ENCODE measurements at places on chromosomes 11 and 22. TPM values are rescaled to one million over a fixed set of nuclear protein-coding genes. Genes with fewer than 3 reads are reported as not detected.

- no peak overlapping the region for H3K4me3 ChIP-seq
- H3K27ac ChIP-seq: no peak overlapping the region
- no peak for DNase-seq
- H3K27me3 ChIP-seq: peaks cover 9% of the 10 kb centered on the region
- no peaks in the 10 kb centered on the region for H3K4me1 ChIP-seq
Measured at GRCh38 chr11:36002196-36002595, 58.3 kb downstream of the LDLRAD3 start.

- no peak for DNase-seq
- no peak overlapping the region for H3K27ac ChIP-seq
- H3K4me1 ChIP-seq: no peaks in the 10 kb centered on the region
- H3K27me3 ChIP-seq: peaks cover 38% of the 10 kb centered on the region
- H3K4me3 ChIP-seq: no peak overlapping the region
- peaks cover 2% of the 10 kb centered on the region for H3K36me3 ChIP-seq
Measured at GRCh38 chr11:36095716-36096115, 151.9 kb downstream of the LDLRAD3 start.

DNA sequence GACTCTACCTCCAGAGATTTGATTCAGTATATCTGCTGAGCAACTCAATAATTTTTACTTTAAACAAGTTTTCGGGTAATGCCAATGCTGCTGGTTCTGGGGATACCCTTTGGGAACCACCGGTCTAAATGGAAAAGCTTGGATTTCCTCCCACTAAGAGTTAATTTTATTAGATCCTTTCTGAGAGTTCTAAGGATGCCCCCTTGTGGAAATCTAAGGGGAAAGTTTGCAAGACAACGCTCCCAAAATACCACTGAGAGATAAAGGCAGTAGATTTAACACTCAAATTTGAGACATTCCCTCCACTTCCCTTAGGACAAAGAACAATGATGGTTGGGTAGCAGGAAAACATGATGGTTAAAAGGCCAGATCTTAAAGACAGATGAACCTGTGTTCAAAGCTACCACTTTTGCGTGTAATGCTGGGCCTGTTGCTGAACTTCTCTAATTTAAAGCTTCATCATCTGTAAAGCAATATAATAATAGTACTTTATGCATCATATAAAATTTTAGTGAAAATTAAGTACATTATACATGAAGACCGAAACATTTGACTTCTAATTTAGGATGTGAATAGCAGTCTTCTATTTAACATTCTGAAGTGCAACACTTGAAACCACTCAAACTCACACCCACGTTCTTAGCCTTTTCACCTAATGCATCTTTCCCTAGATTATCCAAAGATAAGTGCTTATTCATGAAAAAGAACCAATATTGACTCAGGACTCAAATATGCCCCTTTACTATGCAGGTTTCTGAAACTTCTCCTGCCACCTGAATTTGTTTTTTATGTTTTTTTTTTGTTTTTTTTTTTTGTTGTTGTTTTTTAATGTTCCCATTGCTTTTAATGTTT lies 110.1 kb upstream of the LUZP2 start:
- H3K27me3 ChIP-seq: no peaks in the 10 kb centered on the region
- H3K4me3 ChIP-seq: no peak overlapping the region
- no peaks in the 10 kb centered on the region for H3K36me3 ChIP-seq
- DNase-seq: no peak

DNA sequence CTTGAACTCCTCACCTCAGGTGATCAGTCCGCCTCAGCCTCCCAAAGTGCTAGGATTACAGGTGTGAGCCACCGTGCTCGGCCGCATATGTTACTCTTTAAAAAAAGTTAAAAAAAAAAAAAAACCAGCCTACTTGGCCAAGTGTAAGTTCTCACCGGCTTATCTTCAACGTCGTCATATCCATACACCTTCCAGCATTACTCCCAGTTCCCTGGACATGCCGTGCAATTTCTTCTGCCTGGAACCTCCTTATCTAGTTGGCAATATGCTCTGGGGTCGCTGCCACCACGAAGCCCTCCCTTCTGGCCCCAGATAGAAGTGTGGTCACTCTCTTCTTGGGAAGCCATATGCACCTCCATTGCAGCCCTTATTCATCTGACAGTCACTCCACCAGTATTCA lies 36.3 kb upstream of the CBX7 start:
- no peaks in the 10 kb centered on the region for H3K36me3 ChIP-seq
- no peak overlapping the region for H3K4me3 ChIP-seq
- H3K27me3 ChIP-seq: peaks cover 20% of the 10 kb centered on the region
- H3K27ac ChIP-seq: no peak overlapping the region

- H3K27ac ChIP-seq: peak overlapping the region; percentile 95
- peaks cover 46% of the 10 kb centered on the region for H3K4me1 ChIP-seq
- no peaks in the 10 kb centered on the region for H3K36me3 ChIP-seq
- H3K4me3 ChIP-seq: peak overlapping the region; percentile 25
- DNase-seq: no peak
Measured at GRCh38 chr11:121418625-121419114, 33.4 kb upstream of the SORL1 start.

GRCh38 chr11:45028911-45029682 lies 78.4 kb upstream of the TP53I11 start:
- H3K27ac ChIP-seq: no peak overlapping the region
- no peak for DNase-seq
- H3K4me1 ChIP-seq: peaks cover 16% of the 10 kb centered on the region

DNA sequence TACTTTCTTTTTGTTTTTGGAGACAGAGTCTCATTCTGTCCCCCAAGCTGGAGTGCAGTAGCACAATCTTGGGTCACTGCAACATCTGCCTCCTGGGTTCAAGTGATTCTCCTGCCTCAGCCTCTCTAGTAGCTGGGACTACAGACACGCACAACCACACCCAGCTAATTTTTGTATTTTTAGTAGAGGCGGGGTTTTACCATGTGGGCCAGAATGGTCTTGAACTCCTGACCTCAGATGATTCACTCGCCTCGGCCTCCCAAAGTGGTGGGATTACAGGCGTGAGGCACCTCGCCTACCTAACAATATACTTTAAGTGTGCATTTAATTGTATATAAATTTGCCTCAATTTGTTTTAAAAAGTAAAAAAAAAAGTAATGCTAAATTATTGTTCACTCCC lies 38.4 kb downstream of the GRK3 start:
- H3K4me3 ChIP-seq: no peak overlapping the region
- H3K27me3 ChIP-seq: peaks cover 5% of the 10 kb centered on the region
- no peak overlapping the region for H3K27ac ChIP-seq
- H3K36me3 ChIP-seq: no peaks in the 10 kb centered on the region
- DNase-seq: no peak

GRCh38 chr22:21641417-21641788 lies 699 bp upstream of the SDF2L1 start:
- H3K4me3 ChIP-seq: peak overlapping the region; percentile 19
- DNase-seq: no peak
- no peaks in the 10 kb centered on the region for H3K36me3 ChIP-seq
- H3K27ac ChIP-seq: peak overlapping the region; percentile 94

GRCh38 chr22:44191036-44191454 lies 10.3 kb downstream of the PARVG start:
- no peak for DNase-seq
- H3K27me3 ChIP-seq: no peaks in the 10 kb centered on the region
- peaks cover 7% of the 10 kb centered on the region for H3K36me3 ChIP-seq
- peaks cover 35% of the 10 kb centered on the region for H3K4me1 ChIP-seq

GRCh38 chr11:61817471-61818202 lies 834 bp upstream of the FADS1 start:
- H3K27ac ChIP-seq: no peak overlapping the region
- DNase-seq: no peak
- H3K4me1 ChIP-seq: peaks cover 17% of the 10 kb centered on the region
- peaks cover 4% of the 10 kb centered on the region for H3K27me3 ChIP-seq
- H3K4me3 ChIP-seq: peak overlapping the region; percentile 95

OR51I1 gene
- not detected for total RNA-seq

GRCh38 chr11:82996966-82997606 lies 74.6 kb downstream of the RAB30 start:
- no peak overlapping the region for H3K4me3 ChIP-seq
- peaks cover 16% of the 10 kb centered on the region for H3K4me1 ChIP-seq
- H3K36me3 ChIP-seq: peaks cover 8% of the 10 kb centered on the region
- H3K27ac ChIP-seq: peak overlapping the region; percentile 6
- DNase-seq: no peak

DNA sequence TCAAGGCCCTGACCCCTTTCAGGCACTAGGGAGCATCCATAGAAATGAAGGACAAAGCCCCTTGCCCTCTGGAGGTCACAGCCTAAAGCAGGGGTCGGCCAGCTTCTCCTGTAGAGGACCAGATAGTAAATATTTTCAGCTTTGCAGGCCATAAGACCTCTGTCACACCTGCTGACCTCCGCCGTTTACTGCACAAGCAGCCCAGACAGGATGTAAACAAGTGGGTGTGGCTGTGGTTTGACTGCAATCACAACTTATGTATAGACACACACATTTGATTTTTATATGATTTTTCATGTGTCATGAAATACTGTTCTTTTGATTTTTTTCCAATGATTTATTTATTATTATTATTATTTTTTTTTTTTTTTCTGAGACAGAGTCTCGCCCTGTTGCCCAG lies 34.3 kb downstream of the KIAA1671 start:
- peaks cover 2% of the 10 kb centered on the region for H3K36me3 ChIP-seq
- peaks cover 12% of the 10 kb centered on the region for H3K27me3 ChIP-seq

DNA sequence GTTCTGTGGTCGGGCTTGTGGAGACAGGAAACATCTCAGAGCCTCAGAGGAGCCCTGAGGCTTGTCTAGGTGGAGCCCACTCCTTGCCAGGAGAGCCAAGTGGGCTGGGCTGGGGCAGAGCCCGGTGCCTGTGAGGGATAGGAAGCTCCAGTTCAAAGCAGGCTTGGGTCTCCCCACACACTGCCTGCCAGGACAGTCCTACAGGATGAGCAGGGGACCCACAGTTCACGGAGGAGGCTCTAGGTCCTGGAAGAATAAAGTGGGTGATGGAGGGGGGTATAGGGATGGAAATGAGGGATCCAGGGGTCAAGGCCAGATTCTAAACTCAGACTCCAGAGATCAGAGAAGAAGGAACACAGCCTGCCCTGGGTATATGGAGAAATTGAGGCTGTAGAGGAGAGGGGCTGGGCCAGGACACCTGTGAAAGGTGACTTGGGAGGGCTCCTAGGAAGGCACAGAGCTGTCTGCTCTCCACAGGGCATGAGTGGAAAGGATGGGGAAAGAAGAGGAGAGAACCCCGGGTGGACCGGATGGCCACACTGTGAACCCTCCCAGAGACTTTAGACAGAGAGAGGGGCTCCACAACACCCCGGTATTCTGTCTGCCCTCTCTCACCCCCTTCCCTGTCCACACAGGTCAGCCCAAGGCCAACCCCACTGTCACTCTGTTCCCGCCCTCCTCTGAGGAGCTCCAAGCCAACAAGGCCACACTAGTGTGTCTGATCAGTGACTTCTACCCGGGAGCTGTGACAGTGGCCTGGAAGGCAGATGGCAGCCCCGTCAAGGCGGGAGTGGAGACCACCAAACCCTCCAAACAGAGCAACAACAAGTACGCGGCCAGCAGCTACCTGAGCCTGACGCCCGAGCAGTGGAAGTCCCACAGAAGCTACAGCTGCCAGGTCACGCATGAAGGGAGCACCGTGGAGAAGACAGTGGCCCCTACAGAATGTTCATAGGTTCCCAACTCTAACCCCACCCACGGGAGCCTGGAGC lies 7.4 kb downstream of the IGLL5 start:
- H3K4me3 ChIP-seq: no peak overlapping the region
- H3K27me3 ChIP-seq: peaks cover 57% of the 10 kb centered on the region
- no peak overlapping the region for H3K27ac ChIP-seq
- peaks cover 10% of the 10 kb centered on the region for H3K36me3 ChIP-seq

BRSK2 gene
- total RNA-seq: 0.23 TPM

DNA sequence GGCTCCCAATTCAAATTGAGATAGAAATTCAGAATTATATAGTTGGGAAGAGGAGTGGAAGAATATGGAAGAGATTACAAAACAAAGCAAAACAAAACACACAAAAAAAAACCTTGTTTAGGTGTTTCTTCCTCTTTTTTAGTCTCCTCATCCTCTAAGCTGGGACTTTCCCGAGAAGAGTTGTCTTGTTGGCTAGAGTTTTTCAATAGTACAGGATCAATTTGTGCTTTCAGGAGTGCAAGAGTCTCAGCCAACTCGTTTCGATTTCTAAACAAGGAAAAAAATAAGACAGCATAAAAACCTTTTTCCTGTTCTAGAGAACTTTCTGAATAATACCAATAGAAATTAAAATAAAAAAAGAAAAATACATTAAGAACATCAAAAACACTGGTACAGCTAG lies 87.8 kb upstream of the CLNS1A start:
- H3K4me3 ChIP-seq: no peak overlapping the region
- no peak for DNase-seq
- H3K27me3 ChIP-seq: no peaks in the 10 kb centered on the region
- no peak overlapping the region for H3K27ac ChIP-seq

- DNase-seq: no peak
- H3K4me3 ChIP-seq: no peak overlapping the region
Measured at GRCh38 chr11:132373405-132374143, 1003.2 kb downstream of the NTM start.

DNA sequence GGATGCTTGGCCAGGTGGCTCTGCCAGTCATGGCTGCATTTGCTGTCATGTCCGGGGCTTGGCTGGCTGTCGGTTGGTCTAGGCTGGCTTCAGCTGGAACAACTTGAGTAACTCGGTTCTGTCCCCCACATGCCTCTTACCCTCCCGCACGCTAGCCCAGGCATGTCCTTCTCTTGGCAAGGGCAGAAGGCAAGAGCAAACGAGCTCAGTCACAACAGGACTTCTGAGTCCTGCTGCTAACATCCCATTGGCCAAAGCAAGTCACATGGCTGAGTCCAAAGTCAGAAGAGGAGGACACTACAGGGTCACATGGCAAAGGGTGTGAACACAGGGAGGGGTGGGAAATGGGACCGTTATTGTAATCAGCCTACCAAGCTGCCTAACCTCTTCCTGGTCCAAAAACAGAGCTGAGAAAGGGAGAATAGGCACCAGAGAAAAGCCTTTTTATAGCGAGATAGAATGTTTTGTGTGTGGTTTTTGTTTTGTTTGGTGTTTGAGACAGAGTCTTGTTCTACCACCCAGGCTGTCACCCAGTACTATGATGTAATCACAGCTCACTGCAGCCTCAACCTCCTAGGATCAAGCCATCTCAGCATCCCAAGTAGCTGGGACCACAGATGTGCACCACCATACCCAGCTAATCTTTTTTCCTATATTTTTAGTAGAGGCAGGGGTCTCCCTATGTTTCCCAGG lies 81.9 kb downstream of the MN1 start:
- H3K4me3 ChIP-seq: no peak overlapping the region
- H3K27ac ChIP-seq: no peak overlapping the region
- H3K36me3 ChIP-seq: no peaks in the 10 kb centered on the region
- no peaks in the 10 kb centered on the region for H3K4me1 ChIP-seq

DNA sequence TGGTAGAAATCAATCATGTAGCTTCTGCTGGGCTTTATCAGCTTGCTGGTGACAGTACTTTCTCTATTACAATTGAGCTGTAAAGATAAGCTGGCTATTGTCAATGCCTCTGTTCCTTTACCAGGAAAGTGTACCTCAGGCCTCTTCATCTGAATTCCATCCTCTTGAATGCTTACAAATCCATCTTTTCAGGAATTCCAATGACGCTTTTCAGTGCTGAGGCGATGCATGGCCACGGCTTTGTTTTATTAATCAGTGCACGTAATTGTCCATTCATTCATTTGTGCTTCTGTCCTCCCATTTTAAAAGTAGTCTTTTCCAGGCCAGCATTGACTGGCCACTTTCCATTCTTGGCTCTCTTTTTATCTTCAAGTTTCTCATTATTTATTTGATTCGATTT lies 202.0 kb downstream of the PGR start:
- no peak overlapping the region for H3K4me3 ChIP-seq
- no peak overlapping the region for H3K27ac ChIP-seq
- no peak for DNase-seq

HOATZ gene
- not detected for total RNA-seq
